Cardiac muscle cell (in vitro differentiated cells and primary cell): ENCODE measurements at places on chromosomes 12 and 14. TPM values are rescaled to one million over a fixed set of nuclear protein-coding genes. Genes with fewer than 3 reads are reported as not detected.
A peak's percentile ranks its signal among the peaks of the same experiment; 100 is the strongest.

The DACT1 gene
- 259 and 324 TPM in 2 replicates for total RNA-seq

The MMP17 gene
- total RNA-seq, result not detected in 2 replicates

The GLIPR1L2 gene
- 0.63 TPM in 1 of 2 replicates, not detected in the other for total RNA-seq

The ERP27 gene
- not detected in 2 replicates for total RNA-seq

The AQP5 gene
- 1.6 TPM in 1 of 2 replicates, not detected in the other for total RNA-seq

The KCNC2 gene
- not detected in 2 replicates for total RNA-seq

The UBC gene
- total RNA-seq, result 831 and 1,139 TPM in 2 replicates

The SLC24A4 gene
- 0.09 TPM in 1 of 2 replicates, not detected in the other for total RNA-seq

The PTPRR gene
- not detected in 2 replicates for total RNA-seq

The LRTM2 gene
- total RNA-seq, result not detected in 2 replicates

The ABCC9 gene
- 0.48 and 0.67 TPM in 2 replicates for total RNA-seq

The CACNA1C gene
- total RNA-seq, result 53.9 and 77.8 TPM in 2 replicates

The TXNDC16 gene
- 4.7 and 7.8 TPM in 2 replicates for total RNA-seq

GRCh38 chr12:81992461-81992860, 233.3 kb upstream of the PPFIA2 start:
- no peak overlapping the region for H3K4me3 ChIP-seq
- no peak overlapping the region for H3K27ac ChIP-seq
- DNase-seq, result peak; percentile 31
- peaks cover 3% of the 10 kb centered on the region for H3K4me1 ChIP-seq
- no peaks in the 10 kb centered on the region for H3K27me3 ChIP-seq
- no peaks in the 10 kb centered on the region for H3K36me3 ChIP-seq

DNA sequence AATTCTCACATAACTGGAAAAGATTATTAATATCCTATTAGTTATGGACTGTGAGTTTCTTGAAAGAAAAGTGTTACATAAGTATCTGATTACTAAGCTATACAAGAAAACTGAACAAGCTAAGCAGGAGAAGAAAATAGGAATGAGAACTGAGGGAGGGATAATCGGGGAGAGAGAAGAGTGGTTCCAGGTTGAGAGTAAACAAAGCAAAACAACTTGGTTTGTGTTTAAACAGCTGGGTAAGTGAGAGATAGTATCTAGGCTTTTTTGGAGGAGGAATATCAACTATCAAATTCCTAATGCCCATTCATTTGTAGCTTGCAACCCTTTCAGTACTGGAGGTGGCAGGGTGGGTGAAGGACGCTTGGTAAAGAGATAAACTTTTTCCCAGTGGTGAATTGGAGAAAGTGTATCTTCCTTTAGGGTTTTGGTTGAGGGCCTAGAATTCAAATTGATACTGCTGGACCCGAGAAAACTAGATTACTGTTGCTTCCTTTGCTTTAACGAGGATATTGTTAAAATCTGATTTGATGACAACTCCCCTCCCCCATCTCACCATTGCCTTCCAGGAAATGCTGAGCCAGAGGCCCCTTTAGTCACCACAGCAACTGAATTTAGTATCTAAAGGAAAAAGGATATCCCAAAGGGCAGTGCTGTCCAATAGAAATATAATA, 2.0 kb upstream of the SLC2A3 start:
- peak overlapping the region; percentile 85 for H3K27ac ChIP-seq
- H3K4me3 ChIP-seq, result no peak overlapping the region
- DNase-seq, result peak; percentile 47
- peaks cover 7% of the 10 kb centered on the region for H3K36me3 ChIP-seq
- H3K27me3 ChIP-seq, result no peaks in the 10 kb centered on the region

DNA sequence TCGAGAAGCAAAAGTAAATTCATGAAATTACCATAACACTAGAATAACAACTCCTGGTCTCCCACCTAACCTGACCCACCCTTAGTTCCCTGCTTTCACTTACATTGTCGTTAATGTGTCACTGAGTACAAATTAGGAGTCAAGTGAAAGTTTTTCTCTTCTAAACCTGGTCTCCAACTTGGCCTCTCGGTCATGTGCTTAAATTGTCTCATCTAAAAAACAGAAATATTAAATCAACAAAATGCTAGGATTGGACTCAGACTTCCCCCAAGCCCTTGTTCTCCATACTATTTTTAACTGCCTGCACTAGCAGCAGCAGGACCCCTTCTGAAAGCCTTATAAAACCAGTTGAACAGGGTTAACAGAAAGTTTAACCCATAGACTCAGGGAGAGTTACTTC, 1.8 kb upstream of the BTG1 start:
- H3K36me3 ChIP-seq, result peaks cover 11% of the 10 kb centered on the region
- no peak for DNase-seq
- peak overlapping the region; percentile 86 for H3K4me3 ChIP-seq

DNA sequence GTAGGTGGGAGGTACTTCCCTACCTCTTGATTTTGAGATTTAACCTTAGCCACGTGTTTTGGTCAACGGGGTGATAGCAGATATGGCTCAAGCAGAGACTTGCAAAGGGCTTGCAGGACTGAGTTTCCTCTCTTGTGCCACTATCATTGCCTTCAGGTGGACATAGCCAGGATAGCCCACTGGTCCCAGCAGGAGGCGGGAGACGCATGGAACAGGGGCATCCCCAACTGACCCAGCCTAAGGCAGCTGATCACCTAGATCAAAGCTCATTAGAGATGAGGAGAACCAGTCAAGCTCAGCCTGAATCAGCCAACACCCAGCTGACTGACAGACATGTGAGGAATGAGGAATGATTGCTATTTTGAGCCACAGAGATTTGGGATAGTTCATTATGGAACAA, 49.6 kb downstream of the CALM1 start:
- H3K4me3 ChIP-seq, result no peak overlapping the region
- H3K27ac ChIP-seq, result no peak overlapping the region
- H3K27me3 ChIP-seq, result no peaks in the 10 kb centered on the region
- no peaks in the 10 kb centered on the region for H3K36me3 ChIP-seq

DNA sequence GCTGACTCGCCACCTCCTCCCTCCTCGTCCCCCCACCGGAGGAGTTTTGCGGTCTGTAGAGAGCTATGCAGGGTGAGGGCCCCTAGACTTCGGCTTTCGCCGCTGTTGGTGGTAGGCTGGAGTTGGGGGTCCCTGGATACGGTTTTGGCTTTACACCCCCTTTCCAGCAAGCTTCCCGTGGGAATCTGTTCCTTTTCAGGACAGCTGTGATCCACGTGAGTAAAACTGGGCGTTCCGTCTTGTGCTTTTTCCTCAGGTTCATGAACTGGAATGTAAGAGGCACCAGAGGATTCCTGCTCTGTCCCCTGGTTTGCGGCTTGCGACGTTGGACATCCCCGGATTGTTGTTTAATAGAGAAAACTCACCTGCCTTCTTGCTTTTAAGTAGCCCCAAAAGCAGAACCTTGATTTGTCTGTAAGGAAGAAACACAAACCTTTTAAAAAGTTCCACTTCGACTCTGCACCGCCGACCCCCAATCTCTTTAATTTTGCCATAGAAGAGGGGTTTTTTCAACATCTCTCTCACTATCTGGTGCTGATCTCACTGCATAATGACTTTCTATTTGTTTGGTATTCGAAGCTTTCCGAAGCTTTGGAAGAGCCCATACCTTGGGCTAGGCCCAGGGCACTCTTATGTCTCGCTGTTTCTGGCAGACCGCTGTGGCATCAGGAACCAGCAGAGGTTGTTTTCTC, 490 bp downstream of the PRORP start:
- H3K36me3 ChIP-seq, result no peaks in the 10 kb centered on the region
- DNase-seq, result peak; percentile 52
- H3K4me3 ChIP-seq, result peak overlapping the region; percentile 89
- no peaks in the 10 kb centered on the region for H3K4me1 ChIP-seq
- peak overlapping the region; percentile 97 for H3K27ac ChIP-seq

DNA sequence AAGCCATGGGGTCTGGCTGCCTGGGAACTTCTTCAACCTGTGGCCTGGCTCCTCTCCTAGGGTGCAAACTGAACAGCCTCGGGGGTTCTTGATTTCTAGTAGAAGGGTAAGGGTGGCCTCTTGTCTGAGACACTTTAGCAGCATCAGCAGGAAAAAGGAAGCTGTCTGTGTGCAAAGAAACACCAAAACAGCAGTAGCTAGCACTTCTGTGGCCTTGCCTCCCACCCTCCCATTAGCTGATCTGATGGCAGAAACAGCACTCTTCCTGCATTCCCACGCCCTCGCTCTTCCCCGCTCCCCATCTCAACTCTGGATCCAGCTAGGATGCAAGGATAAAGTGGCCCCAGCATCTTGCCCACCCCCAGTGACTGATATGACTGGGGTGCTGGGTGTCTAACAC, 20.7 kb downstream of the SLC7A8 start:
- H3K27me3 ChIP-seq, result no peaks in the 10 kb centered on the region
- no peak for DNase-seq
- H3K4me3 ChIP-seq, result no peak overlapping the region
- peaks cover 28% of the 10 kb centered on the region for H3K4me1 ChIP-seq
- H3K27ac ChIP-seq, result no peak overlapping the region
- H3K36me3 ChIP-seq, result no peaks in the 10 kb centered on the region

DNA sequence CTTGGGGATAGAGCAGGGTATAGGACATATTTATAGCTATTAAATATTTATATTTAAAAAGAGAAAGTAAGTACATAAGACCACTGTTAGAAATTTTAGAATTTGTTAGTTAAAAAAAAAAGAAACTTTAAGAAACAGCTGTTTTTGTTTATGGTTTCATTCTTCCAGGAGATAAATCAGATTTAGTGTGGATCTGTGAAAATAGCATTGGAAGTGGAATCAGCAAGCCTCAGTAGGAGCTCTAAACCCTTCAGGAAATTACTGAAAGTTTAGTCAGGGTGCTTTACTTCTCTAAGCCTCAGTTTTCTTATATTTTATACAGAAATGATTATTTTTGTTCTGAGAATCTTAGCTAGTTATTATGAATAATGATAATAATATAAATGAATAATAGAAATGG, 316.0 kb upstream of the NOVA1 start:
- H3K27me3 ChIP-seq, result no peaks in the 10 kb centered on the region
- no peak overlapping the region for H3K27ac ChIP-seq
- H3K4me3 ChIP-seq, result no peak overlapping the region
- no peak for DNase-seq

DNA sequence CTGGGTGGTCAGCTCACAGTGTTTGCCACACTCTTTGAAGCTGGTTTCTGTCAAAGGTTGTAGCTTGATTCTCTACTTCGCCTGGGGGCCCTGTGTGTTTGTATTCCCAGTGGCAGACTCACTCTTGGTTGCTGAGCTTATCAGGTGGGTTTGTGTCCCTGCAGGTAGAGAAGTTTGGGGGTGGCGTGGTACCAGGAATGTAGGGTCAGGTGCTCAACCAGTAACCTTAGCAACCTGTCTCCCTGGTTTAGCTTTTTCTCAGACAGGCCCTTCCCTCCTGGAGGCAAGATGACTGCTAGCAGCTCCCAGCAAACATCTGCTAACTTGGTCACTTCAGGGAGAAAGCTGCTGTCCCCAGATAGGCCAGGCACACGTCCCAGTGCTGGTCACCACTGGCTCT, 352.2 kb downstream of the AACS start:
- H3K36me3 ChIP-seq, result no peaks in the 10 kb centered on the region
- H3K27me3 ChIP-seq, result no peaks in the 10 kb centered on the region
- DNase-seq, result no peak
- no peaks in the 10 kb centered on the region for H3K4me1 ChIP-seq

DNA sequence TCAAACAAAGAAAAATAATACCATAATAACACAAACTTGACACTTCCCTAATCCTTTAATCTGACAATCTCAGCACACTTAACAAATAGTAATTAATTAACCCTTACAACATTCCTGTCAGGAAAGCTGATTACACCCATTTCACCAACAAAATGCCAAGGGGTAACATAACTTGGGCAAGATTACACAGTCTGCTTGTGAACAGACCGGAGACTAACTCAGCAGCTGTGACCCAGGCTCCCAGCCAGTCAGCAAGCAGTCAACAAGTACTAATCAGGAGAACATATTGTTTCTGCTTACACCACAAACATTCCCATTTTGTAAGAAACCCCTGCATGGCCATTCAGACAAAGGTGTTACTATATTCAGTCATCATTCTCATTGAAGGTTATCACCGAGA, 592.5 kb upstream of the FLRT2 start:
- no peak overlapping the region for H3K4me3 ChIP-seq
- DNase-seq, result no peak
- H3K4me1 ChIP-seq, result no peaks in the 10 kb centered on the region
- H3K27ac ChIP-seq, result no peak overlapping the region

DNA sequence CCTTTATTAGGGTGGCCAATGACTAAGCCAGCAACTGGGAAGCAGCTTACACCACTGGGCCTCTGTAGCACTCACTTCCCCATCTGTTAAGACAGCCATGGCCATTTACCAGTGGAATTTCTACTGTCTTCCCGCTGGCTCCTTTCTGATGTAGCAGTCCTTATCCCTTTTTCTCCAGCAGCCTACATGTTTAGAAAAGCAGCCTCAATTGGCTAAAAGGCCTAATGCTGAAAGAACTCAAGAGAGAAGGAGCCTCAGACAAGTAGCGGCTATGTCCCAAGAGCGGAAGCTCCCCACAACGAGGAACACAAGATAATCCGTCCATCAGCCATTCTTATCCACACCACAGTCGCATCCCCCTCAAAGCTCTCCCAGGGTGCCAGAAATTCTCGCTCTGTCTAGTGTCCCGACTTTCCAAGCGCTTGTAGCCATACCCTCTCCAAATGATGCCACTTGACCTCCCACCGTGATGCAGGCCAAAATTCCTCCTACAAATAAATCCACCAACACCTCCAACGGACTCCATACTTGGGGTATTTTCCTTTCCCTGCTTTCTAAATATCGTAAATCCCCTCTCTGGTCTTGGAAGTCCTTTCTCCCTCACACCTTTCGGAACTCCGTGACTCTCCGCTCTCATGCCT, 624 bp downstream of the M6PR start:
- H3K4me1 ChIP-seq, result peaks cover 11% of the 10 kb centered on the region
- peak; percentile 18 for DNase-seq
- peaks cover 19% of the 10 kb centered on the region for H3K36me3 ChIP-seq
- H3K4me3 ChIP-seq, result peak overlapping the region; percentile 67
- H3K27me3 ChIP-seq, result no peaks in the 10 kb centered on the region
- peak overlapping the region; percentile 99 for H3K27ac ChIP-seq

DNA sequence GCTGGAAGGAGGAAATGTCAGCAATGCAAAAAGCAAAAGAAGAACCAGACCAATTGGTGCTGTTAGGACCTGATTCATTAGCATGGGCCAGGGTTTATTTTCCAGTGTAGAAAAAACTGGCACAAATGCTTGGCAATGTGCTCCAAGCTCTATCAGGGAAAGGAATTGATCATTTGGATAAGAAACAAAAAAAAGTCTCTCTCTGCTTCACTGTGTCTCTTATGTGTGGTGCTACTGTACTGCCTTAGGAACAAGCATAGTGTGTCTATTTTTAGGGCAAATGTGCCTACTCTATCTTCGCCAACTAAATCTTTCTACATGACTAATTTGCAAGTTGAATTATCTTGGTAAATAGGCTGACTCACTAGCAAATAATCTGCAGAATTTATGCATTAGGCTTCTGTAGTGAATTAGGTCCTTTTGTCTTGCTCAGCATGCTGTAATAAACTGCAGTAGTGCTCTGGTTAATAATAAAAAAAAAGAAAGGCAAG, 236.7 kb downstream of the MDGA2 start:
- H3K27ac ChIP-seq, result peak overlapping the region; percentile 57
- no peak overlapping the region for H3K4me3 ChIP-seq
- peak; percentile 27 for DNase-seq
- H3K27me3 ChIP-seq, result no peaks in the 10 kb centered on the region

- no peak overlapping the region for H3K4me3 ChIP-seq
- no peaks in the 10 kb centered on the region for H3K4me1 ChIP-seq
- no peaks in the 10 kb centered on the region for H3K36me3 ChIP-seq
- no peak overlapping the region for H3K27ac ChIP-seq
- no peaks in the 10 kb centered on the region for H3K27me3 ChIP-seq
Observed at GRCh38 chr12:5873281-5873919, 71.7 kb downstream of the ANO2 start.

- DNase-seq, result no peak
- peaks cover 14% of the 10 kb centered on the region for H3K4me1 ChIP-seq
- H3K27ac ChIP-seq, result peak overlapping the region; percentile 88
- H3K4me3 ChIP-seq, result peak overlapping the region; percentile 88
- H3K27me3 ChIP-seq, result no peaks in the 10 kb centered on the region
Observed at GRCh38 chr12:48156652-48157017, 680 bp downstream of the ASB8 start.

GRCh38 chr14:73502017-73502619, 11.4 kb downstream of the RIOX1 start:
- H3K27ac ChIP-seq, result no peak overlapping the region
- no peak overlapping the region for H3K4me3 ChIP-seq
